ENCODE measurements at places on chromosomes 1 and 21. TPM values are rescaled to one million over a fixed set of nuclear protein-coding genes. Genes with fewer than 3 reads are reported as not detected.

SWT1 gene
- 8.9 TPM for total RNA-seq

HPCAL4 gene
- total RNA-seq, result not detected

HSD3B1 gene
- total RNA-seq, result not detected

MROH7 gene
- total RNA-seq, result 0.11 TPM

FCN3 gene
- total RNA-seq, result not detected

FCRL2 gene
- not detected for total RNA-seq

Measured in uterine smooth muscle cell (primary cell).